ENCODE measurements at places on chromosomes 12 and 14. TPM values are rescaled to one million over a fixed set of nuclear protein-coding genes. Genes with fewer than 3 reads are reported as not detected.

DNA sequence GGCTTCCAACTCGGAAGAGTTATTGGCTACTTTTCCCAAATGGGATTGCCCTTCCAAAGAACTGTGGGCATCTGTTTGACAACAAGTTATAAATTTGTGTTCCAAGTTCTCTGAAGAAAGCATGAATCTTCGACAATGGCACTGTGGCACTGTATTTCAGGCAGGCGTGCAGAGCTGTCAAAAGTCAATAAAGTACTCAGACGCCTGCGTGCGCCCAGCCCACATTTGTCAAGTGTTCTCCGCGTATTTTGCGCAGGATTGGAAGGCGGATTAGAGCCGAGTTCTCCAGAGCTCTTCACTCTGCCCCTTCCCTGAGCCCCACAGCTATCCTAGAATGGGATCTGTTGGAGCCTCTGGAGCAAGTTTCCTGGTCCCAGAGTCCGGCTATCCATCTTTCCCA lies 103.2 kb downstream of the SLC25A47 start:
- DNase-seq = no peak
- H3K27ac ChIP-seq = no peak overlapping the region
- H3K36me3 ChIP-seq = no peaks in the 10 kb centered on the region
- peaks cover 13% of the 10 kb centered on the region for H3K4me1 ChIP-seq

- H3K27me3 ChIP-seq = no peaks in the 10 kb centered on the region
- no peak overlapping the region for H3K4me3 ChIP-seq
- DNase-seq = no peak
- no peaks in the 10 kb centered on the region for H3K36me3 ChIP-seq
- no peaks in the 10 kb centered on the region for H3K4me1 ChIP-seq
- H3K27ac ChIP-seq = no peak overlapping the region
These were observed 175.4 kb downstream of the SLC25A21 start for GRCh38 chr14:36996857-36997590.

DNA sequence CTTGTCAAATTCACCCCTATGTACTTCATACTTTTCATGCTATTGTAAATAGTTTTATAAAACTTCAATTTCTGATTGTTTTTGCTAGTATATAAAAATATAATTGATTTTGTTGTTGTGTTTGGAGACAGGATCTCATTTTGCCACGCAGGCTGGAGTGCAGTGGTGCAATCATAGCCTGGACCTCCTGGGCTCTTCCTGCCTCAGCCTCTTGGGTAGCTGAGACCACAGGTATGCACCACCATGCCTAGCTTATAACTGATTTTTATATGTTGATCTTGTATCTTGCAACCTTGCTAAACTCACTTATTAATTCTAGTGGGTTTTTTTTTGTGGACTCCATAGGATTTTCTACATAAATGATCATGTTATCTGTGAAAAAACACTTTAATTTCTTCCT lies 23.5 kb downstream of the ATP5MC2 start:
- DNase-seq = no peak
- no peaks in the 10 kb centered on the region for H3K27me3 ChIP-seq
- peaks cover 2% of the 10 kb centered on the region for H3K36me3 ChIP-seq
- H3K4me3 ChIP-seq = no peak overlapping the region
- peaks cover 6% of the 10 kb centered on the region for H3K4me1 ChIP-seq

GRCh38 chr12:80837342-80837978 lies 100.3 kb downstream of the LIN7A start:
- H3K36me3 ChIP-seq = no peaks in the 10 kb centered on the region
- no peak overlapping the region for H3K4me3 ChIP-seq
- no peak overlapping the region for H3K27ac ChIP-seq
- peak; percentile 18 for DNase-seq
- H3K4me1 ChIP-seq = peaks cover 13% of the 10 kb centered on the region

GRCh38 chr12:68970951-68971350 lies 38.0 kb upstream of the CPM start:
- no peak for DNase-seq
- H3K27ac ChIP-seq = no peak overlapping the region
- H3K27me3 ChIP-seq = no peaks in the 10 kb centered on the region
- H3K4me1 ChIP-seq = peaks cover 7% of the 10 kb centered on the region
- no peak overlapping the region for H3K4me3 ChIP-seq

GRCh38 chr12:4445156-4446101 lies at the start of gene FGF6:
Gene FGF6, minus strand, starts transcription at chr12:4445815. Its CDS starts 245 bp downstream, at chr12:4445570.
- no peaks in the 10 kb centered on the region for H3K27me3 ChIP-seq
- H3K4me1 ChIP-seq = peaks cover 32% of the 10 kb centered on the region
- no peak within 1 kb of the TSS for H3K4me3 ChIP-seq
- no peaks in the 10 kb centered on the region for H3K36me3 ChIP-seq
- H3K27ac ChIP-seq = no peak within 1 kb of the TSS

DNA sequence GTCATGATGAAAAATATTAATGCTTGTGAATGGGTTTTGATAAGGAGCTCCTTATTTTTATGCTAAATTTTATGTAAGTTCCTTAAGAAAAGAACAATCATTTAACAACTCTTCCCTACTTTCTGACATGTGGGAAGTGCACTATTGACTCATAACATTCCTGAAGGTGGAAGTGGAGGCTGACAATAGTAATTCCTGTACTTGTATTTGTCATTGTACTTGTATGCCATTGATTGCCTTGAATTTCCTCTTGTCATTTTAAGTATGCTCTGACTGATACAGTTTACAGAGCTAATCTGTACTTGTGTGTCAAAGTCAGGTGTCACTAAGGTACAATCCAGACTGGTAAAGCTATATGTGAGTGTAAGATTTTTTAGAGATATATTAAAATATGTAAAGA lies 440.0 kb downstream of the SLC16A7 start:
- DNase-seq = no peak
- peaks cover 5% of the 10 kb centered on the region for H3K36me3 ChIP-seq
- H3K4me3 ChIP-seq = no peak overlapping the region
- no peaks in the 10 kb centered on the region for H3K4me1 ChIP-seq

GRCh38 chr14:64795211-64795610 lies 84.5 kb downstream of the SPTB start:
- peak overlapping the region; percentile 57 for H3K27ac ChIP-seq
- no peak for DNase-seq
- H3K27me3 ChIP-seq = no peaks in the 10 kb centered on the region
- H3K4me3 ChIP-seq = no peak overlapping the region
- no peaks in the 10 kb centered on the region for H3K36me3 ChIP-seq
- H3K4me1 ChIP-seq = peaks cover 5% of the 10 kb centered on the region

- peaks cover 3% of the 10 kb centered on the region for H3K27me3 ChIP-seq
- H3K4me1 ChIP-seq = peaks cover 21% of the 10 kb centered on the region
- H3K36me3 ChIP-seq = peaks cover 2% of the 10 kb centered on the region
- H3K27ac ChIP-seq = no peak overlapping the region
- H3K4me3 ChIP-seq = peak overlapping the region; percentile 72
- DNase-seq = no peak
These were observed 3.0 kb downstream of the MIS18BP1 start for GRCh38 chr14:45249856-45250575.

DNA sequence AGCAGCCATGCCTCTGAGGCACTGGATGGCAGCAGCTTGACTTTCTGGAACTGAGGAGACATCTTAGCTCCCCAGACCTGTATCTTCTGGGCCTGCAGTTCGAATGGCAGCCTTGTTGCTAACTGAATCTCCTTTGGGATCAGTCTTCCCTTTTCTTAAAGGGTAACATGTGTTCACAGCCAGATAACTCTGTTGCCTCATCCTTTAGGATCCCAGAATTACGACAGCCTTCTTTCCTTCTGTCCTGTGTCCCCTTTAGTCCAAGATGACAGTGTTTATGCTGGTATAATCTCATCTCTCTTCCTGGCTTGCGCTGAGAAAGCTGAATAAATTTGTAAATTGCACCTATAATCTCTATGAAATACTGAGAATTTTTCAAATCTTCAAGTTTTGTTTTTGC lies 9.1 kb upstream of the ERC1 start:
- no peak overlapping the region for H3K27ac ChIP-seq
- no peaks in the 10 kb centered on the region for H3K36me3 ChIP-seq
- no peak overlapping the region for H3K4me3 ChIP-seq
- no peaks in the 10 kb centered on the region for H3K27me3 ChIP-seq

GRCh38 chr14:73755434-73756014 lies 41.3 kb upstream of the PNMA1 start:
- H3K4me3 ChIP-seq = peak overlapping the region; percentile 22
- H3K27me3 ChIP-seq = no peaks in the 10 kb centered on the region
- no peak for DNase-seq
- H3K4me1 ChIP-seq = peaks cover 64% of the 10 kb centered on the region
- H3K27ac ChIP-seq = peak overlapping the region; percentile 50
- H3K36me3 ChIP-seq = no peaks in the 10 kb centered on the region

DNA sequence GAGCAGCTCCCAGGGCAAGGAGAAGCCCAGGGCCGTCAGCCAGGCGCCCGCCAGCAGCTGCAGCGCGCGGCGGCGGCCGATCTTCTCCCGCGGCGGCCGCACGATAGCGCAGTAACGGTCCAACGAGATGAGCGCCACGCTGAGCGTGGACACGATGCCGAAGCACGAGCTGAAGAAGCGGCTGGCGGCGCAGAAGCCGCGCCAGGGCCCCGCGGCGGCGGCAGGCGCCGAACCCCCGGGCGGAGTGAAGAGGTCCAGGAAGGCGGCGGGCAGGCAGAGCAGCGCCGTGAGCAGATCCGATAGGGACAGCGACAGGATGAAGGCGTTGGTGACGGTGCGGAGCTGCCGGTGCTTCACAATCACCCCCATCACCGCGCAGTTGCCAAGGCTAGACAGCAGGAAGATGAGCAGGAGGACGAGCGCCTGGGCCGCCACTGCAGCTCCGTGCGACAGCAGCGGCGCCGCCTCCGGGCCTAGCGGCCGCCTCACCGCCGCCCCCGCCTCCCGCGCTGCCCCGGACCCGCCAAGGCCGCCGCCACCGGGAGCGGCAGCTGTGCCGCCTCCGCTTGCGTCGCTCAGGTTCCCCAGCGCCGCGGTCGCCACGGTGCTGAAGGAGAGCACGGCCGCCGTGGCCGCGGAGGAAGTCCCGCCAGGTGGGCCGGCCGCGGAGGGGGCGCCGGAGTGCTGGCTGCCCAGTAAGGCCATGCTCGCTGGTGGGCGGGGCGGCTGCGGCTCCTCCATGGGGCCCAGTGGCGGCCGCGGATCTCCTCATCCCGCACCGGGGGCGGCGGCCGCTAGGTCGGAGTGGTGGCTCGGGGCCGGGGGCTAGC lies 479 bp downstream of the GPR135 start:
- H3K27ac ChIP-seq = no peak overlapping the region
- H3K36me3 ChIP-seq = peaks cover 8% of the 10 kb centered on the region
- H3K4me3 ChIP-seq = peak overlapping the region; percentile 86
- peak; percentile 43 for DNase-seq
- peaks cover 2% of the 10 kb centered on the region for H3K27me3 ChIP-seq
- H3K4me1 ChIP-seq = peaks cover 8% of the 10 kb centered on the region

- peaks cover 11% of the 10 kb centered on the region for H3K36me3 ChIP-seq
- no peak overlapping the region for H3K27ac ChIP-seq
These were observed 17.0 kb downstream of the ACIN1 start for GRCh38 chr14:23077962-23078361.

DNA sequence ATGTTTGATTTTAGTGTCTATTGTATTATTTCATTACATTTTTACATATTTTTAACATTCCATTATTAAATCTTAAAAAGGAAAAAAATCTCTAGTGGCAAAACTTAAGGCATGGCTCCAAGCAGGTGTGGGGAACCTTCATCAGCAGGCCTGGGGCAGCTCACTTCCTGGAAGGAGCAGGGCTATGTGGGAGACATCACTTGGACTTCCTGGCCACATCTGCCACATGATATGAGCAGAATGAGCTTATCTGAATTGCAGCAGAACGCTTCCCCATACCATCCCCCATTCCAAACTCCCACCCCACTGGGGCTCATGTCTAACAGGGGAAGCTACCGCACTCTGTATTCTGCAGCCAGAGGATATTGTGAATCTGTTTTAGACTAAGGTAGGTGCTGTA lies 35.0 kb upstream of the KCNA1 start:
- H3K27me3 ChIP-seq = peaks cover 49% of the 10 kb centered on the region
- H3K36me3 ChIP-seq = no peaks in the 10 kb centered on the region
- no peak overlapping the region for H3K4me3 ChIP-seq
- H3K4me1 ChIP-seq = no peaks in the 10 kb centered on the region

DNA sequence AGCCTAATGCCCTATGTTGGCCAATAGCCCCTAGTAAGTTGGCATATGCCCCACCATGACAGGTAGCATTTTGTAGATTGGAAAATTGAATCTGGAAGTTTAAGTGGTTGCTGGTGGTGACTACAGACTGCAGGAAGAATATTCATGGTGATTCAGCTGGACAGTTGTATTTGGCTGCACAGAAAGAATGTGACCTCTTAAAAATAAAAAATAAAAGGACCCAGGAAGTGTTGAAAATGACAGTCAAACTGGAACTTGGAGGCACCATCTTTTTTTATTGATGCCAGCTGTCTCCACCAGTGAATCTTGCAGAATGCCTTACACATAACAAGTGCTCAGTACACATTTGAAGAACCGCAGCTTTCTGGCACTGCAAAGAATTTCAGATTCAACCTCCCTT lies 73.9 kb downstream of the PRMT8 start:
- H3K4me3 ChIP-seq = no peak overlapping the region
- H3K27me3 ChIP-seq = peaks cover 2% of the 10 kb centered on the region
- DNase-seq = no peak
- peaks cover 2% of the 10 kb centered on the region for H3K36me3 ChIP-seq
- peaks cover 18% of the 10 kb centered on the region for H3K4me1 ChIP-seq
- no peak overlapping the region for H3K27ac ChIP-seq

AP1G2 gene
- 42.3 TPM for total RNA-seq

ITGA7 gene
- total RNA-seq = 63.7 TPM

TSPAN8 gene
- total RNA-seq = not detected

CAPZA3 gene
- not detected for total RNA-seq

SDR39U1 gene
- total RNA-seq = 76.7 TPM

SMIM10L1 gene
- 17.8 TPM for total RNA-seq

PTPRO gene
- 3.1 TPM for total RNA-seq

CREBL2 gene
- 13.2 TPM for total RNA-seq

SRGAP1 gene
- total RNA-seq = 14.8 TPM

TPH2 gene
- total RNA-seq = 0.23 TPM

MYO1H gene
- total RNA-seq = not detected

ACSM4 gene
- total RNA-seq = not detected

TMEM63C gene
- total RNA-seq = 0.91 TPM

Data from neural crest cell (in vitro differentiated cells).